NCI-H2081 (cell line): ENCODE measurements at places on chromosomes 5 and 9.

GRCh38 chr9:105864248-105864898 lies 170.0 kb downstream of the TMEM38B start:
- DNase-seq: no peak

GRCh38 chr5:113825176-113825575 lies 311.7 kb downstream of the YTHDC2 start:
- no peak for DNase-seq

GRCh38 chr9:134560206-134560605 lies 81.4 kb upstream of the COL5A1 start:
- no peak for DNase-seq

DNA sequence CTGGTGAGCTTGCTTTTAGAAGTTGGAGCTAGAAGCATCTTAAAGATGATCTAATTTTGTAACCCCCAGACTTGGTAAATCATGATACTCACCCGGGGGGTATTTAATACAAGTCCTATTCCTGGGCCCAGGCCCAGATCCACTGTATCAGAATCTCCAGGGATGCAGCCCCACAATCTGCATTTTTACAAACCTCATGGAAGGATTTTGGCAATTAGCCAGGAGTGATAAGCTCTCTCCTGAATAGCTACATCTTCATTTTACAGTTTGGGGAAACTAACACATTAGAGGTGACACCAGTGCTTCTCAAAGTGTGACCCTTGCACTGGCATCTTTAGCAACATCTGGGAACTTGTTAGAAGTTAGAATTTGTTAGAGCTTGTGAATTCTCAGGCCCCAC lies 31.2 kb upstream of the OTP start:
- no peak for DNase-seq

- no peak for DNase-seq
These were observed 95.7 kb downstream of the ACTBL2 start for GRCh38 chr5:57386958-57387357.

- DNase-seq: no peak
These were observed 63.5 kb downstream of the CEMIP2 start for GRCh38 chr9:71704796-71705195.

DNA sequence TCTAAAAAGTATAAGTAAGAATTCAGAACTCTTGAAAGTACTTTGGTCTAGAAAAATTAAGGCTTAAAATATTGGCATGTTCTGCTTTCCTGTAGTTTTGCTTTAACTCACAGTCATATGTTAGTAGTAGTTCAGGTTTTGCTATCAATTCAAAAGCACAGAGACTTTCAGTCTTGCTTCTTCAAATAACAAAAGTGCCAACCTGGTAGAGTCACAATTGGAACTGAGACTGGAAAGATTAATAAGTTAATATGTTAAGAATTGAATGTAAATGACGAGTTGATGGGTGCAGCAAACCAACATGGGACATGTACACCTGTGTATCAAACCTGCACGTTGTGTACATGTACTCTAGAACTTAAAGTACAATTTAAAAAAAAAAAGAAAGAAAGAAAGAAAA lies 822.3 kb downstream of the MTRR start:
- no peak for DNase-seq

DNA sequence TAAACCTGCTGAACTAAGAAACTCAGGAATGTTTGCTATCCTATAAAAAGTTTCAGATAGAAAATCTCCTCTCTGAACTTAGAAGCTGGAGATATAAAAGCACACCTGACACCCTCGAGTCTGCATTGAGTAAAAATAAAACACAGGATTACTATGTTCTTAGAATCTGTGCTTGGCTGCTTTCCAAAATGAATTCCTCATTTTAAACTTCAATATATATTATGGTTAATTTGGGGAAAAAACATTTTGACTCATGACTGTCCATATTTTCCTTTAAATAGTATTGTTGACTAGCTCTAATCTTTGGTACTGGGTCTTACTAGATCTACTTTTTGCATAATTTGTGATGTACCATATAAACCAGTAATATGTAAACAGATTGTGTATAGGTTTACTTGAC lies 36.7 kb downstream of the FBXW2 start:
- DNase-seq: no peak

DNA sequence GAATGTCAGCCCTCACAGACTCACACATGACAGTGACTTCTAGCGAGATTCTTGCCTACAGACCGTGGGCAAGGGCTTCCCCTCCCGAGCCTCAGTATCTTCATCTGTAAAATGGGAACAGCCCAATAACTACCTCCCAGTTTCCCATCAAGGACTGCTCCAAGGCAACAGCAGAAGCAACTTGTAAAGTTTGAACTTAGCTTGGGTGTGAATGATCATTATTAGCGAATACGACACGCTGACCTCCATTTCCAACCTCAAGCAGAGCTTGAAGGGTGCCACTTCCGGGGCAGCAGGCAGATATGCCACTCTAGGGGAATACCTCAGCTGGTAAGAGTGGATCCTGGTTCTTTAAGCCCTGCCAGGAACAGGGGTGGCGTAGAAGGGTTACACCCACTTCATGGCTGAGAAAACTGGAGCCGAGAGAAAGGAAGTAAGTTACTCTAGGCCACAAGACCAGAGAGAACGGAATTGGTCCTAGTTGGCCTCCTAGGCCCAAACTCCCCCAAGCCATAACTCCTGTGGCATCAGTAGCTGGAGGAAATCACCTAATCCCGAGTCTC lies 2.0 kb downstream of the RNF44 start:
- no peak for DNase-seq

- no peak for DNase-seq
These were observed 422.1 kb upstream of the PIK3R1 start for GRCh38 chr5:67793418-67793817.

- no peak for DNase-seq
These were observed 383.3 kb upstream of the SLC30A5 start for GRCh38 chr5:68710514-68710913.
